ENCODE measurements at places on chromosomes 4 and X. TPM values are rescaled to one million over a fixed set of nuclear protein-coding genes. Genes with fewer than 3 reads are reported as not detected.

The HGFAC gene
- total RNA-seq, result not detected

The SEC24D gene
- total RNA-seq, result 76.7 TPM

The GAGE2A gene
- total RNA-seq, result not detected

The SSX3 gene
- total RNA-seq, result not detected

The ENPP6 gene
- 0.46 TPM for total RNA-seq

The COQ2 gene
- 40.9 TPM for total RNA-seq

The PITX2 gene
- total RNA-seq, result not detected

The FRMD7 gene
- not detected for total RNA-seq

The SOX3 gene
- total RNA-seq, result 0.20 TPM

The TXK gene
- total RNA-seq, result 2.0 TPM

The DDX53 gene
- not detected for total RNA-seq

The DDX60 gene
- 8.0 TPM for total RNA-seq

The KIT gene
- 0.72 TPM for total RNA-seq

The GPC3 gene
- 9.8 TPM for total RNA-seq

The CNKSR2 gene
- total RNA-seq, result 3.2 TPM

The AR gene
- 4.2 TPM for total RNA-seq

The BCLAF3 gene
- total RNA-seq, result 6.3 TPM

The CXCL3 gene
- not detected for total RNA-seq

The ASB12 gene
- total RNA-seq, result not detected

The BMPR1B gene
- 8.2 TPM for total RNA-seq

The SPIN2B gene
- 9.9 TPM for total RNA-seq
